ENCODE measurements at places on chromosomes 4 and X.

DNA sequence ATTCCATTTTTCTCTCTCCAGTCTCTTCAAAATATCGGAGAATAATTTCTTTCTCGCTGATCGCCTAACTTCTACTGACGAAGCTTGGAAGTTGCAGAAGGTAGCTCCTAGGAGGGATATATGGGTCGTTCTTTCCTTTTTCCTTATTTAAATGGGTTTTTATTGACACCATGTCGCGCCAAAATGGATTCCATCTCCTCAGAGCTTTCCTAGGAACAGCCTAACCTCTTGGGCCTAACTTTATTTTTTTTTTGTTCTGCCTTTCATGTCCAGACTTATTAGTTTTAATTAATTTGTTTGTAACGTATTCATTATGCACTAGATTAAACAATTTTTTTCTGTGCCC lies 359.4 kb upstream of the ZCCHC13 start:
- no peak for DNase-seq

GRCh38 chr4:22235698-22236097 lies 280.2 kb downstream of the ADGRA3 start:
- DNase-seq: no peak

- DNase-seq: no peak
These were observed 73.2 kb downstream of the NHS start for GRCh38 chrX:17448188-17448587.

DNA sequence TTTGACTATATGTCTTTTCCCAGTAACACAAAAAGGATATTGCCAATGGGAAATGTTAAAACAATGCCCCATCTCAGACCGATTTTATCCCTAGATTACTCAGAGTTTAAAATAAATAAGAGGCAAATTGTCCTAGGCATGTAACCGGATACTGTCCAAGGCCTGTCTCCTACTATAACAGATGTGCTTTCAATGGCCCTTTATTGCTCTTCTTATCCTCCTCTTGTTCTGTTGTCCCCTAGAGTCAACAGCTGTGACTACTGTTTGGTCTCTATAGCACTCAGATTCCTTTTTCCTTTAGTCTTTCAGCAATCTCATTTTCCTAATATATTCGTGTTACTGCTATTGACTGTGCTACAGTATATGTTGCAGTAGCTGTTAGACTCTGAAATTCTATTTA lies 66.8 kb upstream of the PLS3 start:
- DNase-seq: no peak

- no peak for DNase-seq
These were observed 35.1 kb downstream of the NELFA start for GRCh38 chr4:1973661-1974060.

- no peak for DNase-seq
These were observed 191.7 kb upstream of the GPC4 start for GRCh38 chrX:133606990-133607389.

GRCh38 chrX:15524417-15524816 lies 23.8 kb downstream of the BMX start:
- DNase-seq: no peak

DNA sequence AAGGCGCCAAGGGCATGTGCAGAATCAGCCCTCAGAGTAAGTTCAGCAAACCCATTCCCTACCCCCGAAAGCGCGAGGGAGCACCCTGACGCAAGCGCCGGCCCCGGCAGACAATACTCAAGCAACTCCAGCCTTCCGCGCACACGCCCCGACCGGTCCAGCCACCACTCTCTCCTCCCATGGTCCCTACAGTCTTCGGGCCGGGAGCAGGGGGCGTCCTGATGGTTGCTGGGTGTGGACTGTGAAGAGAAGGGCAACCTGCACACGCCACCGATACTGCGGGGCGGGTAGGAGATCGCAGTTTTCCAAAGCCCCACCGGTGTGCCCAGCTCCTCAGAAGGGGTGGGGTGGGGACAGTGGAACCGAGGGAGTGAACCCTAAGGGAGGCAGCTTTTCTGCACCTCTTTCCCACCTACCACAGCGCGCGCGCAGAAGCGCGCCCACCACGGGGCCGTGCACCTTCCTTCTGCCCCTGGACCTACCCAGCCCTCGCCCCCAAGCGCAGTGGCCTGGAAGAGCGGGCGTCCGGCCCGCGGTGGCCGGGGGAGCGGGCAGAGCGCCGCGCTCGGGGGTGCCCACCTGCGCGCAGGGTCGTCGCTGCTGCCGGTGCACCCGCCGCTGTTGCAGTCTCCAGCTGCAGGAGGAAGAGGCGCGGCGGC lies 650.2 kb upstream of the DIPK2B start:
- no peak for DNase-seq

DNA sequence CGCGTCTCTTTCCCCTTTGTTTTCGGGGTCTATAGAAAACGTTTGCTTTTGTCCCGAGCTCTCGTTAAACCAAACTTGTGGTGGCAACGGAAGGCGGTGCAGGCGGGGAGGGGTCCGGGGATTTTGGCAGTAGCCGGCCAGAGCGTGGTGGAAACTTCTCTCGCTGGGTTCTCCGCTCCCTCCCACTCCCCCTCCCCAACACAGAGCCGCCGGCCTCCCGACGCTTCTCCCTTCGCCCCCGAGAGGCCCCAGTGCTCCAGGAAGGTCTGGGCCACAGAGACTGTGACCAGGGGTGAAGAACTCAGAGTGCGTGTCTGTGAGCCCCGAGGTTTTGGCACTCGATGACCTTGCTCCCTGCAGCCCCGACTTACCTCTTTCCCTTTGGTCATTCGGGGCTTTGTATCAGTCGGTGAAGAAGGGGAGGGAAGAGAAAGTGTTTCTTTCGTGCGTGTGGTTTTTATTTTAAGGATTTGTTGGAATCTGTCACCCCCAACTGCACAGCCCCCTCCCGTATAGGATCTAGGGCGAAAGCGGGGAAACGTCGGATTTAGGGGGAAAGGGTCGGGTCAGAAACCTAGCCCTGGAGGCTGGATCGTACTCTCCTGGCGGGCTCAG lies 9.0 kb upstream of the BCOR start:
- no peak for DNase-seq

DNA sequence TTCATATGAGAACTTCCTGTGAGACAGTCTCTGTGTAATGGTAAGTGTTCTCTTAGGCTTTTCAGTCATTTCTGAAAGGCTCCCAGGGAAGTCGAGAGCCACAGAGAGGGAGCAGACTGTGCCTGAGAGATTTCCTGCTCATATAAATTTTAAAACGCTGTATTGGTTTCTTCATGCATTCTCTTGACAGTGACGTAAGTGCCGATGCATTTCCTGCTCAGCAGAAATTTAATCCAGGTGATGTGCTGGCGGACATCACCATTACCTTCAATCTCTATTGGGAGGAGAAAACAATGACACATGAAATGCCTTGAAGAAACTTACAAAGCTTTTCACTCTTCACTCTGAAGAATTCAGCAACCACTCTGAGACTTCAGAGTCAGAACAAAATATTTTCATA lies 383.6 kb downstream of the BMPR1B start:
- no peak for DNase-seq

DNA sequence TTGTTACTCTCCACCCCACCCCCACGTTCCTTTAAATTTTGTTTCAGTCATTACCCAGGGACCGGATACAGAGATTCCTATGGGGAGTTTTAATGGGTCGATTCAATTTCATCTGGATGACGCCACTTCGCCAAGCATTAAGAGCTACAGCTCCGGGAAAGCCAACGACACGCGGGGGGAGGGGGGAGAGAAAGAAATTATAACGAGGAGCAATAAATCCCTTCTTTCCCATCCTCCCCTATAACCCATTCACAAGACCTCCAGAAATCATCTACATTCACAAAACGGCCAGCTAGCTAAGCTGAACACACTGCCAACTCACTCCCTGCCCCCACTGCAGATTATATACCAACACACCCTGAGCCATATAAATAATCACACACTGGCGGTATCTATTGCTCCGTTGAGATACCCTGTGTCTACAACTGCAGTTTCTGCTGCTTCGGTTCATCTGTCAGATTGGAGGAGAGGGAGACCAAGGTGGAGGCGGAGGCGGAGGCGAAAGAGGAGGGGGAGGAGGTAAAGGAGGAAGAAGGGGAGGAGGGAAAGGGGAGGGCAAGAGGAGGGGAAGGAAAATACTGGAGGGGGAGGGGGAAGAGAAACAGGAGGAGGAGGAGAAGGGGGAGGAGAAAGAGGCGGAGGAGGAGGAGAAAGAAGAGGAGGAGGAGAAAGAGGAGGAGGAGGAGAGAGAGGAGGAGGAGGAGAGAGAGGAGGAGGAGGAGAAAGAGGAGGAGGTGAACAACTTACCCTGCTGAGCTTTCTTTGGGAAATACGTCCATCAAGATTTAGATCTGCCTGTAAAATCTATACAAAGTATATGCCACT lies 113.9 kb upstream of the VAMP7 start:
- DNase-seq: no peak

GRCh38 chrX:46577221-46578005 lies 3.8 kb downstream of the CHST7 start:
- no peak for DNase-seq

DNA sequence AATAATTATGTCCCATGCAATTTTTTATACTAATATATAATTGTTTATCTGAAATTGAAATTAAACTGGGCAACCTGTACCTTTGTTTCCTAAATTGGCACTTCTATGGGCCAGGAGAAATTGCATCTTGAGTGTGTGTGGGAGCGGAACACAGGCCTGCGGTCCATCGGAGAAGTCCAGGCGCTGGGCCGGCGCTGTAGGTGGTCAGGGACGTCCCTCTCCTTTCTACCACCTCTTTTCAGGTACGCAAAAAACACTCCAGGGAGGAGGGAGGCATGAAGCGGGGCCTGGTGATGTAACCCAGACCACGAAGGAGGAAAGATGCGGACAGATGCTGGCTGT lies 717 bp downstream of the MGAT4D start:
- no peak for DNase-seq

DNA sequence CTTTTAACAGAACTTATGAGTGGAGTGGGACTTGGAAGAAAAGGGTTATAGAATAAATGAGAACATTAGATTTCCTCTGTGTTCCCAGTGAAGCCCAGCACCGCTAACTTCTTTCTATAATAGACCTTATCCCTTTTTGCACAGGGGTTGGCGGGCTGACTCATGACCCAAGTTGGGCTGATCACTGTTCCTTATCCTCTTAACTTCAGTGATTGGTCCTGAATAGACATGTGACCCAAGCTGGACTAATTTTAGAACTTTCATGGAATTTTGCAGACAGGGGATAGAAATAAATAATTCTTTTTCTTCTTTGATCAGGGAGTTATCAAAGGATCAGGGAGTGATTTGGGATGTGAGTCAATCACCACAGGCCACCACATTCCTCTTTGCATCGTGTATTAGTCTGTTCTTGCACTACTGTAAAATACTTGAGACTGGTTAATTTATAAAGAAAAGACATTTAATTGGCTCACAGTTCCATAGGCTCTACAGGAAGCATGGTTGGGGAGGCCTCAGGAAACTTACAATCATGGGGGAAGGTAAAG lies 75.9 kb downstream of the UCHL1 start:
- DNase-seq: no peak

GRCh38 chr4:4405358-4405962 lies 18.6 kb downstream of the NSG1 start:
- no peak for DNase-seq

- DNase-seq: no peak
These were observed 537.0 kb upstream of the DIAPH2 start for GRCh38 chrX:96147681-96148080.

- DNase-seq: no peak
These were observed 66.8 kb downstream of the USP46 start for GRCh38 chr4:52592287-52592686.

- no peak for DNase-seq
These were observed 1.2 kb downstream of the METAP1 start for GRCh38 chr4:98996765-98997068.

- no peak for DNase-seq
These were observed 101.2 kb downstream of the AFF1 start for GRCh38 chr4:87035881-87036509.

GRCh38 chrX:123455693-123456092 lies 271.6 kb downstream of the GRIA3 start:
- no peak for DNase-seq

DNA sequence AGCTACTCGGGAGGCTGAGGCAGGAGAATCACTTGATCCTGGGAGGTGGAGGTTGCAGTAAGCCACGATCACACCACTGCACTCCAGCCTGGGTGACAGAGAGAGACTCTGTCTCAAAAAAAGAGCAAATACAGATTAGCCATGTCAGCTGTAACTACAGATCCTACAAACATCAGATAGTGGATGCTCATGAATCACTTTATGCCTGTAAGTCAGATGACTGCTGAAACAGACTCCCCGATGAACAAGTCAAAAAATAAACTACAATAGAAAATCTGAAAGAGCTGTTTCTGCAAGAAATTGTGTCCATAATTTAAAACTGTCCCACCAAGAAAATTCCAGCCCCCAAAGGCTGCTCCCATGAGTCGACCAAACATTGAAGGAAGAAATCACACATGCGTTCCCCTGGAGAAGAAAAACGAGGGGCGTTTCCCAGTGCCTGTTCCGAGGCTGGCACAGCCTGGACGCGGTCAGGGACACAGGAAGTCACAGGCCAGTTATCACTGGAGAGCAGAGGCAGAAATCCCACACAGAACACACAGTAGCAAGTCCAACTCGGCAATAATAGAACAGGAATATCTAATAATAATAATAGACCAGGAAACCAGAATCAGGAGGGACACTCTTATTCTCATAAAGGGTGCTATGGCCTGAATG lies 30.0 kb upstream of the GTPBP6 start:
- DNase-seq: no peak

- no peak for DNase-seq
These were observed 17.5 kb upstream of the MSANTD1 start for GRCh38 chr4:3231471-3231870.

DNA sequence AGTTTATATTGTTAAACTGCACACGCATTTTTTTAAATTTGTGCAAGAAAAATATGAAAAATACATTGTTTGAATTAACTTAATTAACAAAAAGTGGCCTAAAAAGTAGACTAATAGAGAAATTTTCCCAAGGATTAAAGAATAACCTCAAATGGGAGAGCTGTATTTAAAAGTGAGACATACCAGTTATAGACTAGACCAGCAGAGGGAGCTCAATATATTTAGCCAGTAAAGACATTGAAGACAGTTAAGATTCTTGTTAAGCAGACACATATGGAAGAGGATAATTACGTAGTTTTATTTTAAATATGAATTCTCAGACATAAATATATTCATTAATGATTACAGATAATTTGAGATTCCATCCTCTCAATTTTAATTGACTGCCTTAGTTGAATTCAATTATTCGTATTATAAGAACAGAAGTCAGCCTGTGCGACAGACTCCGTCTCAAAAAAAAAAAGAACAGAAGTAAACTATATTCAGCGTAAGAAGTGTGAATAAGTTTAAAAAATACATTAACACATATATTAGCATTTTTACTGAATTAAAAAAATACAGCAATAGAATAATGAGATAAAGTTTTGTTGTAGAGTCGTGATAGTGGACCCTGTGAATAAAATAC lies 64.8 kb downstream of the GLRA3 start:
- no peak for DNase-seq

GRCh38 chr4:131388277-131388676 lies 1760.8 kb upstream of the PCDH10 start:
- DNase-seq: no peak
